Activated naive CD8-positive, alpha-beta T cell treated with anti-CD3 and anti-CD28 coated beads, Interleukin-2, amount 10 ng/mL, durations not matched to agents 7 days and 5 days (primary cell): ENCODE measurements at places on chromosomes 1 and 21. TPM values are rescaled to one million over a fixed set of nuclear protein-coding genes. Genes with fewer than 3 reads are reported as not detected.

RGS4 gene
- not detected for total RNA-seq

CFAP74 gene
- not detected for total RNA-seq

UBXN10 gene
- 0.23 TPM for total RNA-seq

PTGS2 gene
- not detected for total RNA-seq

KRTAP21-2 gene
- not detected for total RNA-seq

LRRC39 gene
- total RNA-seq = 0.94 TPM

CYP4A11 gene
- total RNA-seq = not detected

CD247 gene
- 252 TPM for total RNA-seq

DNA sequence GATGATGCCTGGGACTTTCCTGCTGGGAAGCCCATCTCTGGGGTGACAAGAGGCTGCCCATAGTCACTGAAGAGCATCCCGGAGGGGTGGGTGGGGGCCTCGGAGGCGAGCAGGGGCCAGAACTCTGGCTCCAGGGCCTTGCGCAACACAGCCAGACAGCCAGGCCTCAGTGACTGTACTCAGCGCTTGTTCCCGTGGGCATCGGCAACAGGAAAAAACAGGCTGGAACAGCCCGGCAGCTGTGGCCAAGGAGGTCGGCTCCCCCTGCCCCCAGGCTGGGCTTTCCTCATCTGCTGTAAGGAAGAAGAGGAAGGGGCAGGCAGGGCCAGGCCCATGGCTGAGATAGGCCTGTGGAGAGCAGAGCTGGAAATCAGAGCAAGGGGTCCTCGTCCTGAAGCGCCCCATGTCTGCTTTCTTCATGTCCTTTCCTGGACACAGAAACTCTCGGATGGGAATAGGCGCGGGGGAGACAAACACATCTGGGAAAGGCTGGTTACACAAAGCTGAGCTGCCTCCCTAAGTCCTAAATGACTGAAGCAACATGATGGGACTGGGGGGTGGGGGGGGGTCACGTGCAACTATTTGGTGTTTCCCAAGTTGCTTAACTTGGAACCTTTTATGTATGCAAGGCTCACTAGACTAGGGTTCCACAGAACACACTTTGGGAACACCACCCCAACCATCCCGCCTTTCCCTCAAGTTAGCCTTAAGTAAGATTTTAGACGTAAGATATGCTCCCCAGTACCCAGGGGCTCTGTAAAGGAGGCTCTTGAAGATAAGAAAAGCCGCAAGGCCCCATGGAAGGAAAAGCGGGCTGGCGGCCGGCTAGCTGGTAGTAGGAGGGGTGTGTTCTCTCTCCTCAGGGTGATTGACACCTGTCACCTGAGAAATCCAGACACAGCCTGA lies 30.7 kb downstream of the HSPG2 start:
- no peak for DNase-seq
- no peaks in the 10 kb centered on the region for H3K36me3 ChIP-seq
- H3K4me1 ChIP-seq = peaks cover 21% of the 10 kb centered on the region

GRCh38 chr1:143661418-143662101 lies 310.2 kb downstream of the FAM72C start:
- no peak for DNase-seq
- no peaks in the 10 kb centered on the region for H3K36me3 ChIP-seq
- no peak overlapping the region for H3K27ac ChIP-seq
- H3K4me3 ChIP-seq = no peak overlapping the region

DNA sequence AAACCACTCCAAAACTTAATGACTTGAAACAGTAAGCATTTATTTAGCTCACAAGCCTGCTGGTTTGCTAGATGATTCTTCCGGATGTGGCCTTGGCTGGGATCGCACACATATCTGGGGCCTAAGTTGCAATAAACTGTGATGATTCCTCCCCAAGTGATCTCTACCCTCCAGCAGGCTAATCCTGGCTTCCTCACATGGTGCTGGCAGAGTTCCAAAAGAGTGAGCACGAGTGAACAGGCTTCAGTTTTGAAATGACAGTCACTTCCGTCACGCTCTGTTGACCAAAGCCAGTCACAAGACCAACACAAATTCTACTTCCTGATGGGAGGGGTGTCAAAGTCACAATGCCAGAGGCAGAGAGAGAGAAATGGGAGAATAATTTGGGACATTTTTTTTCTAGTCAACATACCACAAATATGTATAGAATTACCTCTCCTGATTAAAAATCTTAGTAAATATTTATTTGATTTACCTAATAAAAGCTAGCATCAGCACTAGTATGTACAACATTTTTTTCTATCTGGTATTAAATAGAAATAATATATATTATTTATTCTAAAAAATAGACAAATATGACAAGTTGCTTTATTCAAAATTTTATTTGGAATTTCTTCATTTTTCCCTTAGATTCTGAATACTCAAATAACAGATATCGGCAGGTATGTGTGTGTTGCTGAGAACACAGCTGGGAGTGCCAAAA lies 292.7 kb downstream of the TPR start:
- no peaks in the 10 kb centered on the region for H3K27me3 ChIP-seq
- no peak overlapping the region for H3K27ac ChIP-seq
- no peaks in the 10 kb centered on the region for H3K4me1 ChIP-seq
- H3K4me3 ChIP-seq = no peak overlapping the region

DNA sequence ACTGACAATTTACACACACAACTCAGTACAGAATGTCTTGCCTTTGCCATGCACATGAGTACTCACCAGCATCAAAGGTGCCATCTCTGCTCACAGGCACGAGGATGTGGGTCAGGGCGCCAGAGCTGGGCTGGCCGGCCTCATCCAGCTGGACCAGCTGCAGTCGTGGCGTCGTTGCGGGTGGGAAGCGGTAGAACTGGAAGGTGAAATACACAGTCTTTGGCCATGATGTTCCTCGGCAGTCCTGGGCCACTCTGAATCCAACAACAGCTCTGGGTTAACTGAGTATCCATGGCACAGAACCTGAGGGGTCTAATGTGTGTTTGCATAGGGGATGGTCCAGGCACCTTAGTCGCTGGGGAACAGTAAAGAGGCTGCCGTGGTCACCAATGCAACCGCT lies 87.7 kb downstream of the NPHP4 start:
- peaks cover 2% of the 10 kb centered on the region for H3K36me3 ChIP-seq
- no peak overlapping the region for H3K4me3 ChIP-seq
- H3K27me3 ChIP-seq = no peaks in the 10 kb centered on the region
- H3K4me1 ChIP-seq = peaks cover 4% of the 10 kb centered on the region

DNA sequence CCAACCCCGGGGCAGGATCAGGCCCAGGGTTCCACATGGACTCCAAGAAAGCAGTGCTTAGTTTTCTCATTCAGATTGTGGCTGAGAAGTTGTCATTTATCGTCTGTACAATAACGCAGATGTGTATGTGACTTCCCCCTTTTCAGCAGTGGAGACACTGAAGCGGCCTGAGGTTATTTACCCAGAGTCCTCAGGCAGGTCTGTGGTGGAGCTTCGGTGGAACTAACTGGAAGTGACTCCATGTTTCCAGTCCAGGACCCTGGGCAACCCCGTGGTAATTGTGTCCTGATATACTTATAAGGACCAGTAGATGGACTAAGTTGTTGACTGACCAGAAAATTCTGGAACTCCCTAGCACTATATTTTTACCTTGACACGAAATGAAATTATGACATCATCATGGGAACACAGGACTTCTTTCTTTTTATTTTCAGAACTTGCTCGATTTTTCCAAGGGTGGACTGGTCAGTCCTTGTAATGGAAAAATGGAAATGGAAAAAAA lies 1.0 kb upstream of the IER5 start:
- peaks cover 6% of the 10 kb centered on the region for H3K27me3 ChIP-seq
- peaks cover 24% of the 10 kb centered on the region for H3K36me3 ChIP-seq
- peak overlapping the region; percentile 98 for H3K4me3 ChIP-seq

DNA sequence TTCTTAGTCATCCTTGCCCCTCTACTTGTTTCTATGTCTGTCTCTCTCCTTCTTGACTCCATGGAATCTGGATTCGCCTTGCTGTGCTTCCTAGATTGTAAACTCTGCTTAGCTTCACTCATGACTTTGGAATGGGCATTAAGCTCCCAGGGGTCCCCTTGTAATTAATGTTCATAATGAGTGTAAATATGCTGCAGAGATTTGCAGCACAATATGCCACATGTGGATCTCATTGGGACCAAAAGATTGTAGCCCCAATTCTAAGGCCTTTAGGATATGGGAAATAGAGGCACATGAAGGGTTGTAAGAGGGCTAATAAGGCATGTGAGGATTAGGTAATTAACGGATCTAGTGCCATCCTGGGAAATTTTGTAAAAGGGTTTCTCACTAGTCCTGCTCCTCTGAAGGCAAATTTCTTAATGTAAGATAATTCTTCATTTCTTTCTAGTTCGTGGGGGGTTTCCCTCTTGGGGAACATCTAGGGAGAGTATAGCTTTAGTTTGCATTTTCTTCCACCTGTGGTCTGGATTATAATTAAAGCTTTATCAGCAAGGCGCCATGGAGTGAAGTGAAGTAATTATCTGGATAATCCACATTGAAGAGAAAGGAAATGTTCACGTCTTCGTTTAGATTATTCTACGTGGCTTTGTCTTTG lies 659.2 kb upstream of the PLXNA2 start:
- no peaks in the 10 kb centered on the region for H3K36me3 ChIP-seq
- no peak for DNase-seq
- H3K4me1 ChIP-seq = no peaks in the 10 kb centered on the region
- no peak overlapping the region for H3K27ac ChIP-seq
- peaks cover 7% of the 10 kb centered on the region for H3K27me3 ChIP-seq
- no peak overlapping the region for H3K4me3 ChIP-seq

DNA sequence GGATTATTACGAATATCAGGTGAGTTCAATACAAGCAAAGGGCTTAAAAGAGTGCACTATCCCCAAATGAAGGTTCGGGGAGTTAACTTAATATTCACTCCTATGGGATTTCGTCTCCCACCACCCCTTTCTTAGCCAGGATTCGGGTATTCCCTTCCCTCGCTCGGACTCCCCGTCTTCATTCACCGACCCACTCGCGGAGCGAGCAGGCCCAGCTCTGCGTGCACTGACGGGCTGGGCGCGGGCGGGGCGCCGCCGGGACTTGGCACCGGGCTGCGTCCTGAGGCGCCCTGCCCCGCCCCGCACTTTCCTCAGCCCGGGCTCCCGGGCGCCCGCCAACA lies 7.7 kb upstream of the MPZL1 start:
- peak overlapping the region; percentile 91 for H3K4me3 ChIP-seq
- H3K27me3 ChIP-seq = peaks cover 3% of the 10 kb centered on the region
- peaks cover 6% of the 10 kb centered on the region for H3K36me3 ChIP-seq
- peaks cover 32% of the 10 kb centered on the region for H3K4me1 ChIP-seq

- peaks cover 4% of the 10 kb centered on the region for H3K4me1 ChIP-seq
- no peaks in the 10 kb centered on the region for H3K36me3 ChIP-seq
- no peak for DNase-seq
Measured at GRCh38 chr1:90763930-90764329, 46.8 kb upstream of the BARHL2 start.

GRCh38 chr1:199101635-199102034 lies 462.8 kb downstream of the PTPRC start:
- H3K4me3 ChIP-seq = no peak overlapping the region
- no peaks in the 10 kb centered on the region for H3K27me3 ChIP-seq
- no peak for DNase-seq
- H3K4me1 ChIP-seq = peaks cover 11% of the 10 kb centered on the region
- H3K27ac ChIP-seq = no peak overlapping the region

- peak overlapping the region; percentile 85 for H3K27ac ChIP-seq
- H3K27me3 ChIP-seq = no peaks in the 10 kb centered on the region
- H3K4me3 ChIP-seq = peak overlapping the region; percentile 22
- peaks cover 40% of the 10 kb centered on the region for H3K4me1 ChIP-seq
- peaks cover 8% of the 10 kb centered on the region for H3K36me3 ChIP-seq
- DNase-seq = no peak
Measured at GRCh38 chr1:15948595-15949452, 27.1 kb downstream of the ZBTB17 start.

GRCh38 chr21:17576080-17576835 lies 36.4 kb downstream of the BTG3 start:
- DNase-seq = no peak
- H3K27me3 ChIP-seq = peaks cover 3% of the 10 kb centered on the region
- H3K36me3 ChIP-seq = no peaks in the 10 kb centered on the region
- no peak overlapping the region for H3K4me3 ChIP-seq
- H3K27ac ChIP-seq = no peak overlapping the region

DNA sequence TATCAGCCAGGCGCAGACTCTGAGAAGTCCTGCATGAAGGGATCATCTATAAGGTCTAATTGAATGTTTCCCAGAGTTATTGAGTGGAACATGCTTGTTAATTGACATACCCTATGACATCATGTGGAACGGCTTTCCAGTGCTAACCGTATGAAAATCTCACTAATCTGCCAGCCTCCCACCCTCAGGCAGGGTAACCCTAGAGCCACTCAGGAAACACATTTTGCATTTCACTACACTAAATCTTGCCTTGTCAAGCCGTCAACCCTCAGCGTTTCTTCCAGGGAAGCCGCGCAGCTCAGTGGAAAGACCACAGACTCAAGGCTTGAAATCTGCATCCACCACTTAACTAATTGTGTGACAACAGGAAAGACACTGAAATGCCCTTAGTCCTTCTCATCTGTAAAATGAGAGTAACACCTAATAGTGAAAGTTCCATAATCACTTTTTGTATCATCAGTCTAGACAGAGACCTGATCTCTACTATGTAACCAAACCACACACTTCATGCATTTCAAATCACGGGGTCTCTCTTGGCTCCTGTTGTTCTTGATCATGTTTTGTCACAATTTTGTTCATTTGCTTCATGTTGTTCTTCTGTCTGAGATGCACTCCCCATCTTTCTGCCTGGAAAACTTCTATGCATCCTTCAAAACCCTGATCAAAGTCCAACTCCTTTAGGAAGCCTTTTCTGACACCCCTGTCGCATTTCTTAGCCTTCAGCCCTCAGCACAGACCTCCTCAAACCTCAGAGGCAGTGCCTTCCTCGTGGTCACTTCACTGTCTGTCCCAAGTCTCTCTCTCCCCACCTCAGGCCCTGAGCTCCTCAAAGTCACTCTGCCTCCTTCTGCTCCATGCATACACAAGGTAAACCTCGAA lies 246.5 kb downstream of the TOMM20 start:
- no peaks in the 10 kb centered on the region for H3K36me3 ChIP-seq
- peak overlapping the region; percentile 11 for H3K4me3 ChIP-seq
- peaks cover 44% of the 10 kb centered on the region for H3K4me1 ChIP-seq
- DNase-seq = no peak
- no peaks in the 10 kb centered on the region for H3K27me3 ChIP-seq
- peak overlapping the region; percentile 14 for H3K27ac ChIP-seq

- H3K4me3 ChIP-seq = no peak overlapping the region
Measured at GRCh38 chr1:21378705-21379494, 61.0 kb upstream of the NBPF3 start.

DNA sequence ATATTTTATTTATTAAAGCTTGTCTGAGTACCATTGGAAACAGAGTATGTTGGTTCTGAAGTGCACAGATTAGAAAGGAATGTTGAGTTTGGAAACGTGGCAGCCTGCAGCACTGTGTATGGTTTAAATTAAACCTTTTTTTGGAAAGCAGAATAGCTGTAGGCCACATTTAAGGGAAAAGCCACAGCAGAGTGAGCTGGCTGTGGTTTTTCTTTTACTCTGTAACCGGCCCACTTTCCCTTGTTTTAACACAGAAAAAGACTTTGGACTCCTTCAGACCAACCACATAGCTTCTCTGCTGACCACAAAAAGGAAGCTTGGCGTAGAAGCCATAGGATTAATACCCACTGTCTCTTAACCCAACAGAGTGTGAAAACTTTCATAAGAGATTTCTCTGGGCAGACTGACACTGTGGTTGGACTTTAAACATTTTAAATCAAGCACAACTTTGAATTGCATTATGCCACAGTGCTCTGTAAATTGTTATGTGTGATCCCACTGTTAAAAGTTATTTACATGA lies 75.2 kb downstream of the NFIA start:
- peaks cover 36% of the 10 kb centered on the region for H3K27me3 ChIP-seq
- H3K27ac ChIP-seq = no peak overlapping the region
- no peaks in the 10 kb centered on the region for H3K36me3 ChIP-seq
- peak overlapping the region; percentile 35 for H3K4me3 ChIP-seq
- DNase-seq = no peak
- H3K4me1 ChIP-seq = peaks cover 24% of the 10 kb centered on the region
